ENCODE measurements at places on chromosomes 2 and 18.

DNA sequence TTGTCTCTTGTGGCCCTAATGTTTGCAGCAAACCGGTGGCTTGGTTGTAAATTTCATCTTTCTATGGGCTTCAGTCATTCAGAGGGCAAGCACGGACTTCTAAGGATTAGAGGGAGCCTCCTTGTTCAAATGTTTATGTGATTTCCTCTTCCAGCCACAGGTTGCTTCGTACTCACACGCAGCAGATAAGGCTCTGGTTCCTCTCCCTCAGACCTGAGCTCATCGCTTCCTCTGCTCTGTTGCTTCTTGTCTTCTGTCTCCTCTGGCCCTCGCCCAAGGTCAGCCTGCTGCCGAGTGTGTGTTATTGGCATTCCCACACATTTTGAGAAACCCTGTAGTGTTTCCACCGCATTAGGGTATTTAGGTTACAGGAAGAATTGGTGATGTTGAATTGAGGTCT is 44.0 kb downstream of the MYL12B start:
- DNase-seq = no peak

GRCh38 chr18:3689986-3690763 is 240.2 kb downstream of the TGIF1 start:
- no peak for DNase-seq

- DNase-seq = no peak
Measured at GRCh38 chr2:20404950-20405349, 41.9 kb upstream of the RHOB start.

DNA sequence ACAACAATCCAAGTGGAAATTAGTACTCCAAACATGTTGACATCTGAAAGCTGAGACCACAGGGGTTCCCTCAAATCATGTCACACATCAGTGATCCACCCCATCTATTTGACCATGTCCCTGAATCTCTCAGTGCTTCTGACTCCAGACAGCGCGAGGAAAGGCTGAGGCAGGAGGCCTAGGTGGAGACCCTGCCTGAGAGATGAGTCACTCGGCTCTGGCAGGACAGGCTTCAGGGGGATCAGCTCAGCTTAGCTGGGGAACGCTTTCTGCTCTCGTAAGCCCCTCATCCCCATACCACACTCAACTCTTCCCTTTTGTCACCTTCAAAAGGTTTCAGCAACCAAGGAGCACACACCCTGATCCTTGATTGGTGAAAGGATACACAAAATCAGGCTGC is 5.8 kb upstream of the FAM228A start:
- no peak for DNase-seq

DNA sequence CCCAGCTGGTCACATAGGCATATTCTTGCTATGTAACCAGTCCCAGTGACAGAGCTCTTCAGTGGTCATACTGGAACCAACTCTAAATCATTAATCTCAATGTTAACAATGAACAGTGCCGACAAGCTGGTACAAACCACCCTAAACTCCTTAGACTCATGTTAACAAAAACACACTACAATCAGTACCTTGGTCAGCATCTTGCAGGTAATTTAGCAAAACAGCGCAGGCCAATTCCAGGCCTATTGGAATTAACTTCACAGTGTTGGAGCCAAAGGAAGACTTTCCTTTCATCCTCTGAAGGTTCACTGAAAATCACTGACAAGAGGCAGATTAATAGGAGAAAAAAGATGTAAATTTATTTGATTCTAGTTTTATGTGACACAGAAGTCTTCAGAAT is 396.4 kb downstream of the PIK3C3 start:
- no peak for DNase-seq

GRCh38 chr2:175430236-175430635 is 248.7 kb upstream of the ATP5MC3 start:
- DNase-seq = no peak

DNA sequence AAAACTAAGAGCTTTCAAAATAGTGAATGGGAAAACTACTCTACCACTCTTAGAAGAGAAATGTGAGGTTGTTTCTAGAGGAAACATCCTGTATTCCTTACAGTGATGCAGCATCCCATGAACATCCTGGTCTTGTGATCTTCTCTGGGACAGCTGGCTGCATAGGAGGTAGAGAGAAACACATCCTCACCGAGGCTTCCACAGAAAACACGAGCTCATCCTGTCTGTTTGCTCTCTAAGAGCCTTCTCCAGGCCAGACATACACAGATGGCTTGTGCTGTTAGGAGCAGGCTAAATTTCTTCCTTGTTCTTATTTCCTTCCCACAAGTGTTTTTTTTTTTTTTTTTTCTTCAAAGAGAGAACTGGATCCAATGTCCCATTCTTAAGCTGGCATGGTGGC is 14.7 kb upstream of the FZD7 start:
- no peak for DNase-seq

GRCh38 chr18:9869715-9870430 is 15.9 kb upstream of the TXNDC2 start:
- no peak for DNase-seq

- no peak for DNase-seq
Measured at GRCh38 chr2:224969633-224970260, 72.5 kb downstream of the DOCK10 start.

DNA sequence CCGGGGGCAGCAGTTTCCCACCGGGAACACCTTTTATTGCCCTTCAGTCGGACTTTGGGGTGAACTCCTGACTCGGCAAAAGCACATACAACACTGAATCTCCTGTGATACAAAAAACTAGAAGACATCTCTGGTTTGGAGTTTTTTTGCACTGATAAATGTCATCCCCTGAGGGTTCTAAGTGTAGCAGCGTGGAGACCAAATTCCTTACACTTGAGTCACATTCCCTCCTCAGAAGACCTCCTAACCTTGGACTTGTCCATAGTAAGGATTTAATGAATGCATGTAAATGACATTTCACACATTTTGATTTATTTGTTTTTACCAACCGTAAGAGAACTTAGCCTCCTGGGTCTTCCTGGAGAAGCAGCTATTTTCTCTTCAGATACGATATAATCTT is 54.0 kb upstream of the GPR45 start:
- DNase-seq = no peak

DNA sequence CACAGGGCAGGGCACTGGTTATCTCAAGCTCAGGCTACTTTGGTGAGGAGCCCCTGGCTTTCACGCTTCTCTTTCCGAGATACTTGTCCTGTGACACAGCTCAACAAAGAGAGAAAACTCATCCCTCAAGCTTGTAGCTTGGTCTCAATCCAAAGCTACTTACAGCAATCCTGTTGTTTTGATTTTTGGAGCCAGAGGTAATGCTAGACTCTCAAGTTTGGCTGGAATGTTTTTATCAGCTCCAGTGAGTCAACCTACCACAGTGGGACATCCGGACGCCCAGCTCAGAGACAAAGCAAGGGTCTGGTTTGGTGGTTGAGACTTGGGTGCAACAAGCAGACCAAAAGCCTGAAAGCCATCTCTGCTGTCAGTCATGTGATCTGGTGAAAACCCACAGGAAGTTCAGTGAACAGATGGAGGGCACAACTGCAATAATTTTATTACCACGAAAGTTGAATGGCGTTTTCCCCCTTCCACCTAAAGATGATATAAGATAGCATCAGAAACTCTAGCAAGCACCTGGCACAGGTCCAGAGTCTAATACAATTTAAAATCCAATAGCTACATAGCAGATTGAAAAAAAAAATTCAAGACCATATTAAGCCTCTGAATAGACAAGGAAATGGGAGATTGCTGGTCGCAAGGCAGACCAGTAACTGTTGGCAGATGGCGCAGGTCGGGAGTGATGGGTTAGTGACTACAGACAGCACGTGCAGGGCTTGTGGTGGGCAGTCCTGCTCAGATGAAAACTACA is 102.3 kb upstream of the SMAD7 start:
- no peak for DNase-seq

GRCh38 chr2:228374741-228375140 is 193.3 kb upstream of the SPHKAP start:
- DNase-seq = no peak

DNA sequence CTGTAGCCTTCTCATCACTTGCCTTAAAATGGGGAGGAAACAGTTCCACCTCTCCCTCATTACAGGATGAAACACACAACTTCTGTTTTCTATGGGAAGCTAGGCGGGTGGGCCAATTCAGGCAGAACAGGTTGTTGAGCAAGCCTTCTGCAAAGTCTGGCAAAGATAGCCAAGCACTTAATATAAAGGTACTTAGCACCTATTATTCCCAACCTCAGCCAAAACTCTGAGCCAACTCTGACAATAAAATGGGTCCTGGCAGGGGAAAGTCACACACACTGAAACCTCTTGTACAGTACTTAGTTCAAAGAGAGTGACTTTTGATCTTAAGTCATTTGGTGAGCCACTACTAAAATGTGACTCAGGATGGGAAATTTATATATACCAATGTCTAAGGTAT is 15.8 kb upstream of the SOCS6 start:
- no peak for DNase-seq

DNA sequence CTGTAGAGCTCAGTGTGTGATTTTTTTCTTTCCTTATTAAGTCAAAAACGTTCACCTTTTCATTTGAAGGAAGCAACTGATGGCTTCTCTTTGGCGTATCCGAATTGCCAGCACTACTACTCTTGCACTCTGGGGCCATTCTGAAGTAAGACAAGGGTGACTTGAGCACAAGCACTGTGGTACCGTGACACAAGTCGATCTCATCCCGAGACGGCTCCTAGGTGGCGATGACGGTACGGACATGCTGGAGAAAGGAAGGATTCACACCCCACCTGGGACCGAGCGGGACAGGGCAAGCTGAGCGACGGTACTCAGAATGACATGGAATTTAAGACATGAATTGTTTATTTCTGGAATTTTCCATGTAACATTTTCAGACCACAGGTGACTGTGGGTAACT is 36.8 kb upstream of the LDLRAD4 start:
- no peak for DNase-seq

- DNase-seq = no peak
Measured at GRCh38 chr18:22504251-22505030, 86.7 kb upstream of the CTAGE1 start.

DNA sequence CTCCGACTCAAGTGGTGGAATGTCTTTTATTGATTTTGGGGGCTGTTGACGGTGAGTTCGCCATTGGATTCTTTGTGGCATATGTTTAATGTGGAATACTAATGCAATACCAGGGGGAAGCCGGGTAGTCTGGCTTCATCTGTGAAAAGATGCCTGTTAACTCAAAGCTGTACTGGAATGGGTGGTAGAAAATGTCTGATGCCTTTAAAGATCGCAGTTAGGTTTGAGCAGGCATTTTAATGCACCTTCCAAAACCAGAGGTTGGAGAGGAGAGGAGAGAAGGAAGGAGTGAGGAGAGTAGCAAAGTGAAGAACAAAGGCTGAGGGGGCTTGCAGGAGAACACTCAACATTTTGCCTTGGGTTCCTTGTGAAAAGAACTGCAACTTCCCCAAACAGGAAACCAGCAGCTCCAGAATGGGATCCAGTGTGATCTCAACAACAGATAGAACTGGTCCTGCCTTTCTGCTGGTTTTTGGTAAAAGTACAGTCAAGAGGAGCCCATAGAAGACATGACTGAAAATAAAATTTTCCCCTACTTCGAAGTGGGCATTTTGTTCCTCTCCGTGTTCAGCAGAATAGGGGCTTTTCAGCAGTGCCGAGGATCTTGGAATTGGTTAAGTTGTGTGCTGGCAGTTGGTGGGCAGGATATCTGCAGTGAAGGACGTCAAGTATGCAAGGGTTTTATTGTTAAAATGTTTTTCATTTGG is 1.5 kb downstream of the ZNF532 start:
- DNase-seq = no peak

- no peak for DNase-seq
Measured at GRCh38 chr2:147824620-147825019, 20.2 kb upstream of the ACVR2A start.

DNA sequence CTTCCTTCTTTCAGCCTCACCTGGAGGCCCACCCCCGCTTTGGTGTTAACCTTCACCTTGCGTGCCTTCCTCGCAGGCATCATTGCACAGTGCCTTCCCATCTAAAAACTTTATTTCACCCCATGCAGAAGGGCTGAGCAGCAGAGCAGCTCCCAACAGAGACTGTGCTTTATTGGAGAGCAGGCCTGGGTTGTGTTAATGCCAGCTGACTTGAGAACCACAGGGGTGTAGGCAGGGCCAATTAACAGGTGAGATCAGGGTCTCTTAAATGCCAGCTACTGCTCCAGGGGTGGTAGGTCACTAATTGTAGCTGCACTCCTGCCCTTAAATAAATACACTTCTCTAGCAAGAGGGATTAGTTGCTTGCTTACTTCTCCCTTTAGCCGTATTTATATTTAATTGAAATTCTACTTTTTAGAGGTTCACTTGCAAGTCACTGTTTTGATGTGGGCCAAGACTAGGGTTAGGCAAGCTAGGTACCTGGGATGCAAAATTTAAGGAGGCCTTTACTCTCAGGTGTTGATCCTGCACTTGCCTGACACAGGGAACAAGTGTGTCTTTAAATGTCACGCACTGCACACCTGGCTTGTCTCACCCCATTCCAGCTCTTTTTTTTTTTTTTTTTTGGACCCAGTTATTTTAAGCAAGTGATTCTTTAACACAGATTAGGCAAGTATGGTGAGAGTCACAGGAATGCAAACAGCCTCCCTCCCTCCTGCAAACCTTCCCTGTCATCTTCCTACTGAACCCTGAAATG is 54.5 kb downstream of the LYPD1 start:
- no peak for DNase-seq

GRCh38 chr18:52008330-52008729 is 331.7 kb upstream of the DCC start:
- DNase-seq = no peak

DNA sequence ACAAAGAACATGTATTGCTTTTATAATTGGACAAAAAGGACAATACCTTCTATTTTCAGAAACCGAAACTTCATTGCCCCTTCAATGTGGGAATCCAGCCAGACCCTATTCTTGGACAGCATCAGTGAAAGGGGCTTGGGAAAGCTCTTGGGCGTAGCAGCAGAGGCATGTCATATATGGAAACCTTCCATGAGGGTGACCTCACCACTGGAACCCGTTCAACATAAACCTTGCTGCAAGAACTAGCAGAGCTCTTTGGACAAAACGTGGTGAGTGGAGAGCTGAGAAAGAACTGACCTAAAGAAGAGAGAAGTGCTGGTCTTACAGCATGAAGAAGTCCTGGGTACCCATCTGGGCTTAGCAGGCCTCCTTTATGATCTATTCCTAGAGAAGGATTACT is 22.7 kb upstream of the ACTG2 start:
- peak; percentile 15 for DNase-seq

DNA sequence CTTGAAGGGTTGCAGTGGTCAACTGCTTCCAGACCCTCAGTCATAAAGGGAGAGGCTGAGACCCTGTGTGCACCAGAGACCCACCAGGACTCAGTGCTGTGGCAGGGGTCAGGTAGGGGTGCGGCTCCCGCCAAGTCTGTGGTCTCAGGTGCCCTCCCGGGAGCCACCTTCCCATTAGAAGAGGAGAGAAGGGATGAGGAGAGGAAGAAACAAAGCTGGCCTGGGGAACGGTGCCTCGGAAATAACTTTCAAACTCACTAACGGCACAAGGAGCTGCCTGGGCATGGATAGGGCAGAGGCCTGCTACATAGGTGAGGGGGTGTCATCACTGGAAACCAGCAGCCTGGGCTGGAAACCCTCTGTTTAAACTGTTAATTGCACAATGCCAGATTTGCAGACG is 84.9 kb downstream of the TPO start:
- DNase-seq = no peak

- DNase-seq = no peak
Measured at GRCh38 chr18:24947521-24948305, 404.3 kb downstream of the ZNF521 start.
